ENCODE measurements at places on chromosomes 5 and 9.

GRCh38 chr9:135785013-135785575 is 83.1 kb downstream of the KCNT1 start:
- DNase-seq: no peak

DNA sequence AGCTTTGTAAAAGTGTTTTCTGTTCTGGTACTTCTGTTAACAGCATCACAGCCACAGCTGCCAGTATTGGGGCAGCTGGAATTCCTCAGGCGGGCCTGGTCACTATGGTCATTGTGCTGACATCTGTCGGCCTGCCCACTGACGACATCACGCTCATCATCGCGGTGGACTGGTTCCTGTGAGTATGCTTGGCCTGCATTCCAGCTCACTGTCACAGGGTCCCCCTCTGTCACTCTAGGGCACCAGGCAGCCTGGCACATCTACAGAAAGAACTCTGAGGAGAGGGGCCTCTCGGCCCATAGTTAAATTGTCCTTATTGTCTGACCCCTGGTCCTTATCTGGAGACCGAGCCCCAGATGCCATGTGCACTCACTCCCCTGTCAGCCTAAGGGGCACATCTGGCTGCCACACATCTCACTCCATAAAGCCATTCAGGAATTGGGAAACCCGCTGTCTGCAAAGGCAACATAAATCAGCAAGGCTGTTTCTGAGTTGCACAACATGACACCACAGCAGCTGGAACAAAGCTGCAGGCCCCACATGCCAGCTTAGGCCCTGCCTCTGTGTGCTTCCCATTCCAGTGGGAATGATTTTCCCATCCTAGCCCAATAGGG is 77.5 kb downstream of the SLC1A3 start:
- no peak for DNase-seq

DNA sequence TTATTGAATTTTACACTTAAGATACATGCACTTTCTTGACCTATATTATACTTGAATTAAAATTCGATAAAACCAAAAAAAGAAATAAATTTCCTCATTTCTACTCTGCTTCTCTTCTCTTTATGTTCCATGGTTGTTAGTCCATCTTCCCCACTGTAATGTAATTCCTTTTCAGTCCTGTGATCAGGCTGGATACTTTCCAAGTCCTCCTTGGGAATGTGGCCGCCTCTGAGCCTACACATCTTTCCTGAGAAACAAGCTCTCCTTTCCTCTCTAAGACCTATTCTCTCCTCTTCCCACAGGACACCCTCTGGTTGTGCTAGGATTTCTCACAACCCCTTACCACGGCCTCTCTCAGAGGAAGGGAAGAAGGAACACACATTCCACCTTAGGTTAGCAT is 285.1 kb downstream of the DNAH5 start:
- peak; percentile 38 for DNase-seq

DNA sequence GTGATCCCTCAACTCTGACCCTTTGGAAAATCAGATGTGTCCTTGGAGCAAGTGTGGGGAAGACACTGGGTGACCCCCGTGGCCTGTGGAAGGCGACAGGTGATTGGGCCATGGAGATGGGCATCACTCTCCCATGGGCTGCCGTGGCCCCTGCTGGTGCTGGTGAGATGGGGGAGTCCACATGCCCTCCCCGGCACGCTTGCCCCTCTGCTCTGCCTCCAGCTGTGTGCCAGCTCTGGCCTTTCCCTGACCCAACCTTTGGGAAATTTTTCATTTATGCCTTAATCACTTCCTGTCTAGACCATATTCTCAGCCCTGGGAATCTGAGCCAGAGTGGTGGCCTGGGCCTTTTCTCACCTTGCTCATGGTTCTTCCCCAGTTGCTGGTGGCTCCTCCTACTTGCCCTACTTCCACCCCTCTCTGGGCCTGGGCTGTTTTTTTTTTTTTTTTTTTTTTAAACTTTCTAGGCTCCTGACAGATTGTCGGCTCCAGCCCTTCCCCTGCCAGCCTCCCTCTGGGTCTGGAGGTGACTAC is 56.6 kb downstream of the RGS3 start:
- DNase-seq: no peak

DNA sequence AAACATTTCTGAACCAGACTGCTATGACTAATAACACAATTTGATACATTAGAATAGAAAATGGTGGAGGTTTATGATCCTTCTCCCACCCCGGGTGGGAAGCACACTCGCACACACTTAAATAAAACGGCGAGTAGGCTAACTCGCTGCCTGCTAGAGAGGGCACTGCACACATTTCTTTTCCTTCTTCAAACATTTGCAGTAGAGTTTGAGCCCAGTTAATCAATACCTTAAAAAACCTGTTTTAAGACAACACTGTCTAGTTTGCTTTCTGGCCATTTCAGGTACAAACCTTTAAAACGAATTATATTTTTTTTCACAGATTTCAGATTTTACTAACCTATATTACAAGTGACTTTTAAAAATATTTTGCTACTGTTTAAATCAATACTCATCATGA is 63.5 kb downstream of the EFNA5 start:
- DNase-seq: no peak

DNA sequence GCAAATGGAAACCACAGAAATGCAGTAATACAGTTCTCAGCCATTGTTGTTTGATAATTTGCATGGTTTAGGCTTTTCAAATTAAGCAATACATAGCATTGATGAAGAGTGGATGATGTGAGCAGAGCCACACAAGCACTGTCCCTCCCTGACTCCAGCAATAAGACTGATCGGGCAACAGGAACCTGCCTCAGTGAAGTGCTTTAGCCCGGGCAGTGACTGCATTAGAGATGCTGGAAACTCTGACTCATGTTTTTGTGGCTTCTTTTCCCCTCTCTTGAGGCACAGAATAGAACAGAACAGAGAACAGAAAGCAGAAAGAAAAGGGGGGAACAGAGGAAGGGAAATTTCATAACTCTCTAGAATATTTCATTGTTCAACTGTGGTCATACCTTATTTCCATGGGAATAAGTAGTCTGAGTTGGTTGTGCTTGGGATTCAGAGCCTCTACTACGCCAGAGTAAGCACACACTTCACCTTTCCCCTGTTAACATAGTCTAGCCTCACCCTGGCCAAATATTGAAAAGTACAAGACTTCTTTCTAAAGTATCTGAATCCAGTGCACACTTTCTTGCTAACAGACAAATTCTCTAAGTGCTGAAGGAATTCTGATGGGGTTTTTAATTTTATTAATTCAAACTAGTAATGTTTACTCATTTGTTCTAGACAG is 164.8 kb upstream of the VCAN start:
- peak; percentile 91 for DNase-seq

- DNase-seq: no peak
These were observed 265.6 kb downstream of the NSG2 start for GRCh38 chr5:174311121-174311520.

DNA sequence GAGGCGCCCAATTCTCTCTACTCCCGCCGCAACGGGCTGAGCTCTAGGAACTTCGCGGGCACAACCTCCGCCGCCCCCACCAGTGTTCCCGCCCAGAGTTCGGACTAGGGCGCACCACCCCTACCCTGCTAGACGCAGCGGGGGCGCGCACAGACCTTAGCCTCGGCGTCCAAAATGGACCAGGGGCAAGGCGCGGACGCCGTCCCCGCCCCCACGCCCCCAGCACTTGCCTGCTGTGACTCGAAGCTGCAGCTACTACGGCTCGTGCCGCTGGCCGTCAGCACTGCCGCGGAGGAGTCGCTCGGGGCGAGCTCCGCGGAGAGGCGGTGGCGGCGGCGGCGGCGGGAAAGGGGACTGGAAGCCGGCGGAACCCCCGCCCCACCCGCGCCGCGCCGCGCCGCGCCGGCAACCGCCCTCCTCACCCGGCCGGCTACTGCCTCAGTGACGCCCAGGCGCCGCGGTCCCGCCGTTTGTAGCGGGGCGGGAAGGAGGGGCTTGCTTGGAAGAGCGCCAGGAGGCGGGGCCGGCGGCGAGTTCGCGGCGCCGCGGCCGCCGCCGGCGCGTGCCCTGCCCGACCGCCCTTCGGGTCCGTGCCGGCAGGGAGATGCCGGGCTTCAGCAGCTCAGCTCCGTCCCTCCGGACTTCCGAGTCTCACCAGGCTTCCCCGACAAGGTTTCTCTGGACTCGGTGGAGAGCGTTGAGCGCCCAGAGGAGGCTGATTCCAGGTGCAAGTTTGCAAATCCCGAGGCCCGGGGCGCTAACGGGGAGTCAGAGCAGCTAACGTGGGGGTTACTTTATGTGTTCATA is 4.5 kb downstream of the ELAVL2 start:
- DNase-seq: peak; percentile 54

DNA sequence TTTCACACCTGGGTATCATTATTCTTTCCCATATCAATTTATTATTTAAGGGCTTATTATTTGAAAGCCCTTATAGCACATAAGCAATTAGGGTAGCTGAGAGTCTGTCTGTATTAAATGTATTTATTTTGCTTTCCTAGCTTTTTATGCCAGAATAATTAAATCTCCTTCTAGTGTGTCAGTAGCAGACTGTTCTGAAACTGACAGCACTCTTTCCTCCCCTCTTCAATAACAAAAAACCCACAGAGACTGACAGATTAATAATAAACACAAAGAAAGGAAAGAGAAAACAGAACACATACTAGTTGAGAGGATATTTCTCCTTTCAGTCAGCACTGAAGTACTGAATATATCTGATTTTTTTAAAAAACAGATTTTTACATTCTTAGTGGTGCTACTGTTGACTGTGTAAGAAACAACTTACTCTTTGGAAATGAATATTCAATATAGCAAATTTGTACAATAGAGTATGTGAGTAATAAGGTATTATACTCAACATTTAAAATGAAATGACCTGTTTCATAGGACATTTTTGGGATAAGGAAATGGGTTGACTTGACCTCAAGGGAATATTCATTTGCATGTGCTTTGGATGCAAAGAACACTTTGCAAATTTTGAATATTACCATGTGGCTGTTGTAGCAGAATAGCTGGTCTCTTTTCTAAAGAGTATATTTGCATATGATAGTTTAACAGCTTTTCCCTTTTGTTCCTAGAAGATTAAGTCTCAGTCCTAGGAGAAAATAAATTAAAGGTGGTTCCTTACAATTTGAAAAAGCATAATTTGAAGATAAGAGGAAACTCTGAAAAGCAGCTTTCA is 208.3 kb downstream of the SPATA31D1 start:
- DNase-seq: no peak

DNA sequence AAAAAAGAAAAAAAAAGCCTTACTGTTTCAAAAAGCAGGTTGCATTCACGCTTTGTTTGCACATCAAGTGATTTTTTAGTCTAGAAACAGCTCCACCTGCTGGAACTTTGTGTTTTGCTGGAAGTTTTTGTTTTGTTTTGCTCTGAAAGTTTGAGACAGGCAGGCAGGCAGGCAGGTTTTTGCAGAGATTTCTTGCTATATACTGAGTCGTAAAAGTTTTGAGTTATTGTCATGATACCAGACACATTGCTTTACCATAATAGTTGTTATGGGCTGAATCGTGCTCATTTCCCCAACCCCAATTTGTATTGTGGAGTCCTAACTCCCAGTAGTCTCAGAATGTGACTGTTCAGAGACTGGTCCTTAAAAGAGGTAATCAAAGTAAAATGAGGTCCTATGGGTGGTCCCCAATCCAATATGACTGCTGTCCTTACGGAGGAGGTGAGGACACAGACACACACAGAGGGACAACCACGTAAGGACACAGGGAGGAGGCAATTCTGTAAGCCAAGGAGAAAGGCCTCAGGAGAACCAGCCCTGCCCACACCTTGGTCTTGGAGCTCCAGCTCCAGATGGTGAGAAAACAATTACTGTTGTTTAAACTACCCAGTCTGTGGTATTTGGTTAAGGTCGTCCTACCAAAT is 20.9 kb downstream of the OR2Y1 start:
- peak; percentile 45 for DNase-seq
